ENCODE measurements at places on chromosomes 2 and 18.
A peak's percentile ranks its signal among the peaks of the same experiment; 100 is the strongest.

- no peak for DNase-seq
These were observed 76.0 kb downstream of the TGIF1 start for GRCh38 chr18:3525870-3526420.

- DNase-seq: no peak
These were observed 87.6 kb downstream of the CDC42EP3 start for GRCh38 chr2:37583867-37584266.

DNA sequence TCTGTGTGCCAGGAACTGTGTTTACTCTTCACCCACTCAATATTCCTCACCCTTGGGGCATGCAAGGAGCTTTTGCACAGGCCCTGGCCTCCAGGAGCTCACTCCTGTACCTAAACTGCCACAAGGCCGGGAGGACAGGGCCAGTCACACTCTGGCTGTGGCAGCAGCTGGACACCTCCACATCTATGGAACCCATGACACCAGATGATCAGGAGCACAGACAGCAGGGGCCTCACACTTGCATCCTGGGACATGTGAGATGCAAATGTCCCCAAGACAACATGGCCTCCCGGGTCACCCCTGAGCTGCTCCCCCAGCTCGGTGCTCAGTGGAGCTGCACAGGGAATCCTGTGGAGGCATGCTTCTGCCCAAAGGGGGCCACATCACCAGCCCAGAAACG is 61.8 kb upstream of the SLC66A3 start:
- peak; percentile 67 for DNase-seq

- DNase-seq: no peak
These were observed 137.9 kb upstream of the PARD3B start for GRCh38 chr2:204407204-204408014.

GRCh38 chr2:9473985-9474360 is 378 bp upstream of the IAH1 start:
- peak; percentile 91 for DNase-seq

DNA sequence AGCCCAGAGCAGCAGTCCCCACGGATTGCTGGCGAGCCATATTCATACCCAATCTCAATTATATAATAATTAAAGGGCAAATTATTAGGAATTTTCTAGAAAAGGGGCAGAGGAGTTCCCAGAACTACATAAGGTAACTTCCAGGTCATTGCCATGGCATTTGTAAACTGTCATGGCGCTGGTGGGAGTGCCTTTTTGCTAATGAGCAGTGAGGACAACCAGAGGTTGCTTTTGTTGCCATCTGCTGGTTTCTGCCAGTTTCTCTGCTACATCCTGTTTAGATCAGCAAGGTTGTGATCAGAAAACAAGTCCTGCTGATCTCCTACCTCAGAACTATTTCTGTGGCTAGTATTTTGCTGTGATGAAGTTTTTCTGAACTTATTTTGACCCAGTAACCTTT is 159.8 kb upstream of the PIEZO2 start:
- no peak for DNase-seq
